ENCODE measurements at places on chromosomes 13 and 19. TPM values are rescaled to one million over a fixed set of nuclear protein-coding genes. Genes with fewer than 3 reads are reported as not detected.

DNA sequence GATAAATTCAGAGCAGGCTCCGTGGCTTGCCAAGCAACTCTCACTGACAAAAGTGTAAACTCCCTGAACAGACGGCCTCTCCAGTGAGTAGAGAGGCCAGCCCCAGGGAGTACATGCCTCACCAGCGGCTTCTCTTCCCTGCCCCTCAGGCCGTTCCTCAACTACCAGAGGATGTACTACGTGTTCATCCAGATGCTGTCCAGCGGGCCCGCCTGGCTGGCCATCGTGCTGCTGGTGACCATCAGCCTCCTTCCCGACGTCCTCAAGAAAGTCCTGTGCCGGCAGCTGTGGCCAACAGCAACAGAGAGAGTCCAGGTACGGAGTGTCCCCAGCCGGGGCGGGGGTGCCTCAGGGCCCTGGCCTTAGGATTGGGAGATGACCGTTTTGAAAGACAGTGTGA, 93.4 kb upstream of the MCF2L start:
- no peak for DNase-seq
- no peaks in the 10 kb centered on the region for H3K36me3 ChIP-seq
- no peaks in the 10 kb centered on the region for H3K4me1 ChIP-seq
- H3K4me3 ChIP-seq: no peak overlapping the region

GRCh38 chr19:40982594-40983101, 8.4 kb upstream of the CYP2B6 start:
- H3K4me3 ChIP-seq: no peak overlapping the region
- DNase-seq: peak; percentile 22
- peaks cover 26% of the 10 kb centered on the region for H3K27me3 ChIP-seq
- peaks cover 7% of the 10 kb centered on the region for H3K4me1 ChIP-seq

- H3K4me1 ChIP-seq: no peaks in the 10 kb centered on the region
- H3K27ac ChIP-seq: no peak overlapping the region
- no peak for DNase-seq
- H3K27me3 ChIP-seq: no peaks in the 10 kb centered on the region
- no peak overlapping the region for H3K4me3 ChIP-seq
- no peaks in the 10 kb centered on the region for H3K36me3 ChIP-seq
Measured at GRCh38 chr13:102117175-102117831, 284.5 kb downstream of the FGF14 start.

- peaks cover 24% of the 10 kb centered on the region for H3K27me3 ChIP-seq
- H3K4me1 ChIP-seq: peaks cover 7% of the 10 kb centered on the region
- DNase-seq: peak; percentile 49
- H3K27ac ChIP-seq: no peak overlapping the region
- peak overlapping the region; percentile 68 for H3K4me3 ChIP-seq
- no peaks in the 10 kb centered on the region for H3K36me3 ChIP-seq
Measured at GRCh38 chr19:42386974-42387707, 3.0 kb downstream of the CNFN start.

DNA sequence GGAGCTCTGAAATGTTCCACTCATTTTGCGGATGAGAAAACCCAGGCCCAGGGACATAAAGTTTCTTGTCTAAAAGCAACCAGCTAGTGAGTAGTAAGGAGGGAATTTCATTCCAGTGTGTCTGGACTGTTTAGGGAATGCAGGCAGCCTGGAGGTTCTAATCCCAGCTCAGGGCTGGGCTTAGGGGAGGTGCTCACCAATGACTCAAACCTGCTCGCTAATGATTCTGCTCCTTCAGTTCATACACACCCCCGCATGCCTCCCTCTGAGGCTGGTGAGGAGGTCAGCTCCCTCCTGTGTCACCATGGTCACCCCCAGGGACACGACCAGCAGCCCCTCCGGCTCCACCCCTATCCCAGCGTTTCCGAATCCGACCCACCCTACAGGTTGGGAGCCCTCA, 34.6 kb downstream of the CYP4F2 start:
- no peaks in the 10 kb centered on the region for H3K36me3 ChIP-seq
- H3K4me1 ChIP-seq: no peaks in the 10 kb centered on the region
- peaks cover 2% of the 10 kb centered on the region for H3K27me3 ChIP-seq
- H3K4me3 ChIP-seq: no peak overlapping the region
- no peak for DNase-seq

- no peak overlapping the region for H3K4me3 ChIP-seq
- H3K36me3 ChIP-seq: peaks cover 6% of the 10 kb centered on the region
Measured at GRCh38 chr19:45815481-45816216, 541 bp upstream of the RSPH6A start.

- no peak for DNase-seq
- H3K27me3 ChIP-seq: no peaks in the 10 kb centered on the region
- no peak overlapping the region for H3K4me3 ChIP-seq
- peaks cover 16% of the 10 kb centered on the region for H3K4me1 ChIP-seq
- H3K27ac ChIP-seq: no peak overlapping the region
Measured at GRCh38 chr13:39402221-39402970, 200.6 kb downstream of the LHFPL6 start.

DNA sequence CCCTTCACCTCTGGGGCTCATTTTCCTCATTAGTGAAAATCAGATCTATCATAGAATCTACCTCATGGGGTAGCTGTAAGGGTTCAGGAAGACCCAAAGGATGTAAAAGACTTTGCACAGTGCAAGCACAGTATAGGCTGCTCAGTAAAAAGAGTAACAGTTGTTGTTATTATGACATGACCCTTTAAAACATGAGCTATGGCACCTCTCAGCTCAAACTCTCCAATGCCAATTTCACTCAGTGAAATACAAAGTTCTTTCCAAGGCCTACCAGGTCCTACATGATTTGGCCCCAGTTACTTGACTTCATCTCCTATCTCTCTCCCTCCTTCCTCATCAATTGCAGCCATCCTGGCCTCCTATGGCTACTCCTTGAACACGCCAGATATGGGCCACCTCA, 4.9 kb downstream of the SMG9 start:
- no peak overlapping the region for H3K27ac ChIP-seq
- H3K27me3 ChIP-seq: peaks cover 1% of the 10 kb centered on the region
- H3K4me1 ChIP-seq: peaks cover 34% of the 10 kb centered on the region
- peaks cover 38% of the 10 kb centered on the region for H3K36me3 ChIP-seq

- no peaks in the 10 kb centered on the region for H3K27me3 ChIP-seq
- no peak for DNase-seq
- H3K4me3 ChIP-seq: no peak overlapping the region
- peaks cover 52% of the 10 kb centered on the region for H3K36me3 ChIP-seq
Measured at GRCh38 chr13:75612354-75612753, 23.8 kb upstream of the LMO7 start.

DNA sequence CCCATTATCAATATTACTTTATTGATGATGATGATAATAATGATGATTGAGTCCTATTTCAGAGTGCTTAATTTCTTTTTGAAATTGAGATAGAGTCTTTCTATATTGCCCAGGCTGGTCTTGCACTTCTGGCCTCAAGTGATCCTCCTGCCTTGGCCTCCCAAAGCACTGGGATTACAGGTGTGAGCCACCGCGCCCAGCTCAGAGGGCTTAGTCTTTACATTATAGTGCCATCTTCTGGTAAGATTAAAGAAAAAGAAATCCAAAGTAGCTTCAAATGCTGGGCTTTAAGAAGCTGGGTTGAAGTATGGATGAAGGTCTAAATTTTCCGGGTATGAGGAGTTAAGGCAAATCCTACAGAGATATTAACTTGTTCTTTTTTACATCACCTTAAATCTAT, 3.4 kb upstream of the ZNF333 start:
- H3K4me1 ChIP-seq: peaks cover 6% of the 10 kb centered on the region
- DNase-seq: peak; percentile 4
- peaks cover 3% of the 10 kb centered on the region for H3K27me3 ChIP-seq
- no peaks in the 10 kb centered on the region for H3K36me3 ChIP-seq
- H3K4me3 ChIP-seq: no peak overlapping the region

LAIR2 gene
- total RNA-seq: not detected

ELSPBP1 gene
- not detected for total RNA-seq

TMEM143 gene
- 7.7 TPM for total RNA-seq

ZNF793 gene
- 4.0 TPM for total RNA-seq

ZNF208 gene
- not detected for total RNA-seq

Measured in HFFc6 (cell line).